Stimulated activated CD8-positive, alpha-beta memory T cell treated with anti-CD3 and anti-CD28 coated beads, Interleukin-7, amount 100 ng/mL, for 4 hours (primary cell): ENCODE measurements at places on chromosomes 6 and 20.

DNA sequence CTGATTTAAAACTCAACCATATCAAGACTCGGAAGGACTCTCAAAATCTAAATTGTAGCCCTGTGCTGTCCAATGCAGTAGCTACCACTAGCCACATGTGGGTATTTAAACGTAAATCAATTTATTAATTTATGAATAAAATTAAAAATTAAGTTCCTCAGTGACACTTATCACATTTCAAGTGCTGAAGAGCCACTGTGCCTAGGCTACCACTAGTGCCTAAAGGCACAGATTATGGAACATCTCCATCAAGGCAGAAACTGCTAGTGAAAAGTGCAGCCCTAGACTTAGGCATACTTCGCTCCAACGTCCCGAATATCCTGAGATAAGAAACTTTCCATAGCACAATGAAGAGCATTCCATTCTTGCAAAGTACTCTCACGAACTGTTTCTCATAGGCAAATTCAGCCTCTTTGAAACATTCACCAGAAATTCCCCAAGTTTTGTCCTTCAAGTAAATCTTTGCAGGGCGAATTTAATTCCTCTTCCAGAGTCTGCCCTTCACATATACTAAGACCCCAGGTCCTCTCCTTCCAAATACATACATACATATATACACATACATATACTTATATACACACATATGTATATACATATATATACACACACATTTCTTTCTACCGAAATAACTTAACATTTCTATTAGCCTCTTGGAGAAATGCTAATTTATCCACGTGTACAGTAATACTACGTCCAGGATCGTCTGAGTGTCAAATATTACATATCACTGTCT is 1.3 kb downstream of the SUPT3H start:
- DNase-seq = no peak

DNA sequence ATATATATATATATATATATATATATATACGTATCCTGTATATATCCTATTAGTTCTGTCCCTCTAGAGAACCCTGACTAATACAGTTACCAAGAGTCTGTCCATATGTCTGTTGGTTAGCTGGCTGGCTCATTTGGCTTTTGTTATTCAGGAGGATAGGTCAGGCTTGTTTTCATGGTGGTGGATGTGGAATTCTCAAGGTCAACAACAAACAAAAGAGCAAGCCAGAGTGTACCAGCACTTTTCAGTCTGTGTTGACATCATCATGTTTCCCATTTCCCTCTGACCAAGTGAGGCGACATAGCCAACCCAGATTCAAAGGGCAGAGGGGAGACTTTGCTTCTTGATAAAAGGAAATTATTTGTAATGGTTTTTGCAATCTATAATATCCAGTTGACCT is 88.5 kb upstream of the PTCHD4 start:
- no peak for DNase-seq

- DNase-seq = no peak
These were observed 109.6 kb downstream of the SLC35B3 start for GRCh38 chr6:8325743-8326142.

GRCh38 chr6:158152659-158153058 is 15.4 kb downstream of the SERAC1 start:
- DNase-seq = no peak

GRCh38 chr6:97864826-97865225 is 581.8 kb upstream of the MMS22L start:
- DNase-seq = no peak

- DNase-seq = no peak
These were observed 104.4 kb upstream of the SYNCRIP start for GRCh38 chr6:85747093-85747492.

- no peak for DNase-seq
These were observed 180.6 kb downstream of the BCKDHB start for GRCh38 chr6:80287112-80287511.

DNA sequence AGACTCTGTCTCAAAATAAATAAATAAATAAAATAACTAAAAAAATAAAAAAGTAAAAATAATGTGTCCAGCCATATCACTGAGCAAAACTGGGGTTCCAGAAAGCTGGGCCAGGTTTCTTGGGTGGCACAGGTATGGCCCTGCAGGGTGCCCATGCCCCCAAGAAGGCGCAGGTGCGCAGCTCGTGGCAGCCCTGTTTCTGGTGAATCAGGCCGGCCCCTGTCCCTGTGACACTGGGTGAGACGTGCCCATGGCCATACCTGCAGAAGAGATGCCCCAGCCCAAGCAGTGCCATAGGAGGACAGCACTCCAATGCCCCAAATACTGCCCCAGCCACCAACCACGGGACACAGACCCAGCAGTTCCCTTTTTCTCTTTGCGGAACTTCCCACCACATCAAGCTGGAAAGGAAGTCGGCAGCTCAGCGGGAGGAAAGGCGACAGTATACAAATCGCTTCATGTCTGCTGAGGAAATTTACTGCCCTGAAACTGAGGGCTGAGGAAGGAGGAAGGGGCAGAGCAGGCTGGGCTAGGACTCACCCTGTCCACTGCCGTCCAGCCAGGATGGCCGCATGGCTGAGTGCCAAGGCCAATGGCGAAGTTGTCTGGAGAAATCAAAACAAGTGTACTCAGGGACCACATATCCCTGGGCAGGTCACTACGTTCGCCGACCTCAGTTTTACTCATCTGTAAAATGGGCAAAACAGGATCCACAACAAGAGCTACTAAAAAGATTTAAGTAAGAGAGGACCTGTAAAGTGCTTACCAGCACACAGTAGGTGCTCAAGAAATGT is 55.4 kb downstream of the PREX1 start:
- DNase-seq = no peak

GRCh38 chr6:81977486-81977885 is 225.0 kb upstream of the TENT5A start:
- no peak for DNase-seq

GRCh38 chr6:113578691-113579090 is 278.5 kb upstream of the MARCKS start:
- no peak for DNase-seq

DNA sequence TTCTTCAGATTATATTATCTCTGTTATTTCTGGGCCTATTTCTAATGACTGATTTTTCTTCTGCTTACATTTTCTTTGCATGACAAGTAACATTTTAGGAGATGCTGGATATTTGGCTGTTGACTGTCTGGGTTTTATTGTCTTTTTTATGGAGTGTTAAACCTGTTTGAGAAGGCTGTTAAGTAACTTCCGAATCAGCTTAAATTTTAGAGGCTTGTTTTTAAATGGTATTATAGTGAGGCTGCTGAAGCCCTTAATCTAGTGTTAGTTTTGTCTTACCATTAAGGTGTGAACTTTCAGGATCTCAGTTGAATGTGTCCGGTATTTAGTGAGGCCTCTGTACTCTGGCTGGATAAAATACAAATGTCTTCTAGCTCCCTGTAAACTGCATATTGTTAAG is 109.8 kb downstream of the EYA4 start:
- no peak for DNase-seq

DNA sequence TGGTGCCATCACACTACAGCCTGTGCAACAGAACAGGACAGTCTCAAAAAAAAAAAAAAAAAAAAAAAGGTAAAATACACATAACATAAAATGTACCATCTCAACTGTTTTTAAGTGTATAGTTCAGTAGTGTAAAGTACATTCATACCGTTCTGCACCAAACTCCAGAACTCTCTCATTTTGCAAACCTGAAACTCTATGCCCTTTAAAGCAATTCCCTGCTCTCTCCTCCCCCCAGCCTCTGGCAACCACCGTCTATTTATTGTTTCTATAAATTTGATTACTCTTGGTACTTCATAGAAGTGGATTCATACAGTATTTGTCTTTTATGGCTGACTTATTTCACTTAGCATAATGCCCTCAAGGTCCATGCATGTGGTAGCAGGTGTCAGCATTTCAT is 12.9 kb downstream of the RIPOR2 start:
- no peak for DNase-seq
